H7 (cell line): ENCODE measurements at places on chromosomes 1 and 21. TPM values are rescaled to one million over a fixed set of nuclear protein-coding genes. Genes with fewer than 3 reads are reported as not detected.

The AMIGO1 gene
- total RNA-seq: 1.1 and 1.9 TPM in 2 replicates

The ANKRD45 gene
- total RNA-seq: 0.45 and 0.55 TPM in 2 replicates

The TAS1R1 gene
- total RNA-seq: 0.10 and 0.15 TPM in 2 replicates

The CKS1B gene
- total RNA-seq: 342 and 347 TPM in 2 replicates

The C1orf226 gene
- 9.3 and 13.4 TPM in 2 replicates for total RNA-seq

The PERM1 gene
- total RNA-seq: not detected in 2 replicates

The VASH2 gene
- 50.9 and 74.6 TPM in 2 replicates for total RNA-seq
